ENCODE measurements at places on chromosomes 1 and 21. TPM values are rescaled to one million over a fixed set of nuclear protein-coding genes. Genes with fewer than 3 reads are reported as not detected.

The GATAD2B gene
- 7.9 TPM for total RNA-seq

The BRINP3 gene
- not detected for total RNA-seq

The FAAH gene
- total RNA-seq: 0.72 TPM

The KCNA3 gene
- total RNA-seq: 0.07 TPM

The IL10 gene
- total RNA-seq: not detected

The CCDC30 gene
- 1.4 TPM for total RNA-seq

The JAM2 gene
- total RNA-seq: 3.3 TPM

The FCRL5 gene
- not detected for total RNA-seq
